Lung microvascular endothelial cell (primary cell): ENCODE measurements at places on chromosomes 13 and 19.

DNA sequence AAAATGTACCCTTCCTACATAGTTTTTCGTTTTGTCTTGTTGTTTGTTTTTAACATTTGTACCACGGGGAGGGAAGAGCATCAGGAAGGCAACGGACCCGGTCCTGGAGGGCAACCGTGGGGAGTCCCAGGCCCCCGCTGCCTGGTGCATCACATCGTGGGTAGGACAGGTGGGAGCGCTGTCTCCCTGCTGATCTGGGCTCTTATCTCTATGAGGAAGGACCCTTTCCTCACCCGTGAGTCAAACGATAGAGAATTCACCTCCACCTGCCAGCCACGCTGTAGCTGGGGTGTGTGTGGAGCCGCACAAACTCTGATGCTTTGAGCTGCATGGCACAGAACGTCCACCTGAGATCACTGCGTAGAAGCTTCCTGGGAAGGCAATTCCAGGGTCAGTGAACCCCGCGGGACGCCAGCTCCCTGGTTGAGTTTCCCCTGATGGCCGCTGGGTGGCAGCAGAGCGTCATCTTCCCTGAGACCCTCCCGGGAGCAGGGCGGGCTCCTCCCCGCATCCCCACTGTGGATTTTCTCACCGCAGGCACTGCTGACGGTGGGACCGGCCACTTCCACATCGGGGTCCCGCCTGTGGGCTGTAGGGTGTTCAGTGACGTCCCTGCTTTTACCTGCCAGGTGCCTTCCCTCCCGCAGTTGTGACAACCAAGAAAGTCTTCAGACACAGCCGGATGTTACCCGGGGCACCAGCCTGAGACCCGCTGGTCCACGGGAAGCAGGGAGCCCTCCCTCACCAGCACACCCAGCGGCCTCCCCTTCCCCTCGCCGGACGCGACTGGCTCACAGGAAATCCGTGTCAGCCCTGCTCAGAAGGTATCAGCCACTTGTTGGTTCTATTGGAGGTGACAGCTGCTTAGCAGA, 54.7 kb downstream of the ZNF787 start:
- peak; percentile 48 for DNase-seq

DNA sequence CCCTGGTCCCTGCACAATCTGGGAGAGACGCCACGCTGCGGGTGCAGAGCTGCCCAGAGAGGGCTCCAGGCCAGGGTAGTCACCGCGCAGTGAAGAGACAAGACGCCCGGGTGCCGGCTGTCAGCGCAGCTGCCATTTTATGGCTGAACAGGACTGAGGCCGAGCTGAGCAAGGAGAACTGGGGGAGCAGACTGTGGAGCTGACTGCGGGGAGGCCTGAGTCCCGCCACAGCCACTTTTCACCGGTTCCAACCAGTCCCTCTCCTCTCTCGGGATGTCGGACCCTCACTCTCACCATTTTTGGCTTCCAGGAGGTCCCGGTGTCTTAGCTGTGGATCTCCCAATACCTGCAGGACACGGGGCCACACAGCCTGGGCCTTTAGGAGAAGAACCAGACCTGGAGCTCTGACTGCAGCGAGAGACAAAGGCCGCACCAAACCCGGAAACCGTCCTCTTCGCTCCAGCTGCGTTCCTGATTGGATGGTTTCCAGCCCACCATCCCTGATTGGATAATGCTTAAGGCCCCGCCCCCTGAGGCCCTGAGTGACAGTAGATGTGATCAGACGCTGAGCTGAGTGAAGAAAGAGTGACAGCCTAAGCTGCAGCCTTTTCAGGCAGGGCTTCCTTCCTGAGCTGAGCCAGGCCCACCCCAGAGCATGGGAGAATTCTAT, at the start of gene ZNF626:
TSS of gene ZNF626 (minus strand) at position 422 of the 670 bp plus-strand sequence. CDS start at position 297, 125 bp downstream.
- peak; percentile 98 for DNase-seq

DNA sequence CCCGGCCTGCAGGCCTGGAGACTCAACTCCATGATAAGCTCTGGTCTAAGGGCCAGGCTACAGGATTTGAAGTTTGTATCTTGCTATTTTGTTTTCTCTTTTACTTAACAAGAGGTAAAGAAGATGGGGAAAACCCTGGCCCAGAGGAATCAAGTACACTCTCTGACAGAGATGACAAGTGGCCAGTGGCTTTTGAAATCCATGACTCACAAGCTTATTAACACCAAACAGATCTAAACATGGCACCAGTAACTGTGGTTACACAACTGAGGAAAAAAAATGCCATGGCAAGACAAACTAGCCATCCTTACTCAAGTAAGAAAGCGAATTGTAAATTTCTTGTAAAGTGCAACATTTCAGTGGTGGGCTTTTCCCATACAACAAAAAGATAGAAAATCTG, 72.6 kb upstream of the SERTM1 start:
- no peak for DNase-seq

GRCh38 chr13:104315606-104316005, 1249.4 kb upstream of the SLC10A2 start:
- peak; percentile 79 for DNase-seq

DNA sequence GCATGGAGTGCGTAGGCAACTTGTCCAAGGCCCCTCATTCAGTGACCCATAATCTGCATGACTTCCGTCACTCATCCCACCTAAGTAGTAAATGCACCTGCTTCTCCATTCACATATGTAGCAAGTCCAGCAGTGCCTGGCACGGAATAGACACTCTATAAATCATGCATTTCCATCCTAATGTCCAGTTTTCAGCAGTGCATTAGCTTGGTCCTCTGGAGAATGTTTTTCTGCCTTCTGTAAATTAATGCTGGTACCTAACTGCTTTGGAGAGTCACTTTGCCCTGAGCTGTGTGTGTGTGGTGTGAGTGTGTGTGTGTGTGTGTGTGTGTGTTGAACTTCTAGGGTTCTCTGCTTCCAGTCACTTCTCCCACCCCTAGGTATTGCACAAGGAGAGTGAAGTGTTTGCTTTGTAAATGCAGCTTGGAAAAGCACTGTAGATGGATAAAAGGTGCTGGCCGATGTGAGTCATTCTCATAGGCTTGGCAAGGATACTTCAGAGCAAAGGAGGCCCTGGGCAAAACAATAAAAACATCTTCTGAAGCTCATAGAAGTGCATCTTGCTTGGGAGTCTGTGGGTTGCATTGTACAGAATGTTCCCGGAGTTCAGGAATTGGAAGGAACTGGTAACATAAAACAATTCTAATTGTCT, 181.8 kb downstream of the KATNAL1 start:
- DNase-seq: peak; percentile 23

- no peak for DNase-seq
Measured at GRCh38 chr13:30141775-30142485, 165.4 kb downstream of the KATNAL1 start.

DNA sequence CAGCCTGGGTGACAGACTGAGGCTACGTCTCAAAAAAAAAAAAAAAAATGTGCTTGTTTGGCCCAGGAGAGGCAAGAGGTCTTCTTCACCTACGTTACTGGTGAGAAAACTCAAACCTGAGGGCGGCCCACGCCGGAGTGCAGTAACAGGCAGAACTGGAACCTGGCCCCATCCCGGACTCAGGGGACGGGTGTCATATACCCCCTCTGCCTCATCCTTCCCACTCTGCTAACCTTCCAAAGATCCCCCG, 414 bp upstream of the ADAT3 start:
- DNase-seq: no peak

- no peak for DNase-seq
Measured at GRCh38 chr13:26476782-26477142, 80.7 kb upstream of the WASF3 start.

- DNase-seq: peak; percentile 53
Measured at GRCh38 chr19:495402-496111, 729 bp upstream of the MADCAM1 start.

- no peak for DNase-seq
Measured at GRCh38 chr13:53783471-53783870, 754.9 kb downstream of the OLFM4 start.

- DNase-seq: no peak
Measured at GRCh38 chr13:113612607-113613006, 28.1 kb downstream of the TFDP1 start.

- no peak for DNase-seq
Measured at GRCh38 chr13:82298106-82298505, 1584.2 kb downstream of the SLITRK1 start.

DNA sequence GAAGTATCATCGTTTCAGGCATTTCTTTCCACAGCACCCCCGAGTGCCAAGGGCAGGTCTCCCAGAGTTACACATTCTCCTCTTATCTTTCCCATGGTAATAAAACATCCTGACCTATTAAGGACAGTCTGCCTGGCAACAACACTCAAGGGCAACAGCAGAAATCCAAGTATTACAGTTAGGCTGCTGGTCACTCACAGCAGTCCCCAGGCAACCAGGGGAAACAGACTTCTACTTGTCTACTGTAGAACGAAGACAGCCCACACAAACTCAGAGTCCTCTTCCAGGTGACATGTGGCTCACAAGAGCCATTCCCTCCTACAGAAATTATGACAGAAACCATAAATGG, 24.3 kb downstream of the RCBTB1 start:
- no peak for DNase-seq

- no peak for DNase-seq
Measured at GRCh38 chr19:38878575-38879399, 712 bp upstream of the RINL start.

DNA sequence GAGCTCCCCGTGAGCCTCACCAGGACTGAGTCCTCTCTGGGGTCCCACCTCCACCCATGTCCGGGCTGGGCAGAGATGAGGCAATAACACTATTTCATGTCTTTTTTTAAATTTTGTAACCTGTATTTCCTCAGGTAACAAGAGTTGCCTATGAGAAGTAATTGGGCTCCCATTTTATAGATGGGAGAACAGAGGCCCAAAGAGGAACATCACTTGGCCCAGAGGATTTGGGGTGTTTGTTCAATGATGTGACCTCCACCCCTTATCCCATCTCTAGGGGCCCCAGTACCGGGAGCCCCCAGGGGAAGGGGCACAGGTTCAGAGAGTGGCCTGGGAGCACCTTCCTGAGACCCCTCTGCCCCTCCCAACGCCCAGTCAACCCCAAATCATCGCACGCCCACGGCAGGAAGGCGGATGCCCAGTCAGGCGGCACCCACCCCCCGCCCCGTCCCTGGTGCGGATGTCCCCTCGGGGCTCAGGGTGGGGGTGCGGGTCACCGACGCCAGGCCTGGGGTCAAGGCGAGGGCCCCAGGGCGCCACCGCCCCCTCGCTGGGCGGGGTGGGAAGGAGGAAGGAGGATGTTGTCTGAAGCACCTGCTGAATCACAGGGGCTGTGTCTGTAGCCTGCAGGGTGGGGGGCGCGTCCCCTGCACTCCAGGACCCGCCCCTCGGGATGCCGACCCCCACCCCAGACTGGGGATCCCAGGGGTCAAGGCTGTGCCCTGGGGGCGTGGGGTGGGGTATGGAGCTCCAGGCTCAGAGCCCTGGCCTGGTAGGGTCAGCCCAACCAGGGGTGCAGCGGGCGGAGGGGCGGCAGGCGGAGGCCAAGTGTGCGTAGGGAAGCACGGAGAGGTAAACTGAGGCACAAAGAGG, 9.0 kb upstream of the CIRBP start:
- no peak for DNase-seq

DNA sequence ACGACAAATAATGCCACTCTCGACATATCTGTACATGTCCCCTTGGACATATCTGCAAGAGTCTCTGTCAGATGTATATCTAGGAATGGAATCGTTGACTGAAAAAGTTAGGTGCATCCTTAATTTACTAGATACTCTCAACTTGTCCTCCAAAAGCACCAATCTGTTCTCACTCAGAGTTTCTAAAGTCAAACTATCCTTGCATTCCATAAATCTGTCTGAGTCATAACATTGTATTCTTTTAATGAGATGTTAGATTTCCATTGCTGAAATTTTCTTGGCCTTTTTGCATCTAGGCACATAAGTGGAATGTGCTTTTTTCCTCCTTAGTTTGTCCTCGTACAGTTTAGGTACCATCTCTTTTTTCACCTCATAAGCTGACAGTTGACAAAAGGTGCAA, 139.8 kb downstream of the PTPRS start:
- DNase-seq: no peak

- DNase-seq: no peak
Measured at GRCh38 chr13:98537306-98537705, 39.6 kb downstream of the STK24 start.

DNA sequence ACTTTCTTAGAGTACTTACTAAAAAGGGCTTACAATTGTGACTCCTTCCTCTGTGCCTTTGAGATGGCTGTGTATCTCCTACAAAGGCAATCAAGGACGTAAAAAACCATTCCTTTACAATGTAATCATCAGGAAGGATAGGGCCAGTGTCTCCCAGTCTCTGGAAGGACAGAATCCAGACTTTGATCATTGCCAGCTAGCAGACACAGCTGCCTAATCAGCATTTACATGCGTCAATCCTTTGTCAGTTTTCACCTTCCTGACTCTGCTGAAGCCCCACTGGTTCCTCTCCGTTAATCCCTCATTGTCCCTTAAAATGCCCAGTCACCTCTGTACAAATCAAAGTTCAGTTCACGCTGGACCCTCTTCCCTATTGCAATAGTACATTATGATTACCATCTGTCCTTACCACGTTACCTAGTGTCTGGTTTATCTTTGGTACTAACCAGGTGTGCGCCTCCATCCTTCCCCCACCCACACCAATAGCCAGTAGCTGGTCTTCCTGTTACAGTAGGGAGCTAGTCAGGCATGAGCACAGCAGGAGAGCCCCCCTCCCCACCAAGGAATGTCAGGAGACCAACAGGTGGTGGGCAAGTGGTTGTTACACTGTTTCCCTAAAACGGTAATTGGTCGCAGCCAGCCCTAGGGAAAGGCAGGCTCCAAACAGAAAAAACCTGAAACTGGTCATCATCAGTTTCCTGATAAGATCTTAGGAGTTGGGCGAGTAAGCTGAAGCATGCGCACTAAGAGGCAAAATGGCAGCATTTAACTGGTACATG, 49.7 kb downstream of the TGDS start:
- no peak for DNase-seq

- DNase-seq: peak; percentile 61
Measured at GRCh38 chr13:100875392-100876043, 200.9 kb upstream of the TMTC4 start.

- no peak for DNase-seq
Measured at GRCh38 chr19:55474269-55475265, 1.9 kb upstream of the ZNF628 start.

DNA sequence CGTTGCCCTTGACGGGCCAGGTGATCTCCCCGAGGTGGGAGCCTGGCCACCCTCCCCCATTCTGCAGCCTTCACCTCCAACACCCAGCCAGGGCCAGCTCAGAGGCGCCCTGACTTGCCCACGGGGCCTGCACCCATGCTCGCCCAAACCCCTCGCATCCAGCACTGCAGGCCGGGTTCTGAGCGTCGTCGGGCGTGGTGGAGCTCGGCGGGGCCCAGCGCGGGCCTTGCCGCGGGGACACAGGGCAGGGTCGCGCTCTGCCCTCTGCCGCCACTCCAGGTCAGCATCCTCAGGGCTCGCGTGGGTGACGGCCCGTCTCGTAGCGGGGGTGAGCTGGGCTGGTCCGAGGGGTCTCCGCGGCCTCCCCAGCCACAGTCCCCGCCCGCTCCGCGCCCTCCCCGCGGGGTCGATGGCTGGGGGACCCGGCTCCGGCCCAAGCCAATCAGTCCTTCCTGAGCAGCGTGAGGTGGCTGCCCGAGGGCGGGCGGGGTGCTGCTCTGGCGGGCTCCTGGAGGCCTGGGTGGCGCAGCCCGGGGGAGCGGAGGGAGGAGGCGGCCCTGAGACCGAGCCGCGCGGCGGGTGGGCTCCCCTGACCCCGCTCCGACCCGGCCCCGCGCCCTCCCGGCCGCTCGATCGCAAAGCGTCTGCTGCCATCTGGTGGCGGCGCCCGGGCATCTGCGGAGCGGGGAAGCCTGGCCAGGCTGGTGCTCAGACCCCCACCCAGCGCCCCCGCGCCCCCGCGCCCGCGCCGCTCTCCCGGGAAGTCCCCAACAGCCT, 61.4 kb downstream of the CCNE1 start:
- peak; percentile 24 for DNase-seq

- no peak for DNase-seq
Measured at GRCh38 chr13:98223741-98224140, 46.7 kb upstream of the RNF113B start.

GRCh38 chr13:111368091-111368490, 47.6 kb downstream of the TEX29 start:
- DNase-seq: no peak
